ENCODE measurements at places on chromosomes 11 and 22.

DNA sequence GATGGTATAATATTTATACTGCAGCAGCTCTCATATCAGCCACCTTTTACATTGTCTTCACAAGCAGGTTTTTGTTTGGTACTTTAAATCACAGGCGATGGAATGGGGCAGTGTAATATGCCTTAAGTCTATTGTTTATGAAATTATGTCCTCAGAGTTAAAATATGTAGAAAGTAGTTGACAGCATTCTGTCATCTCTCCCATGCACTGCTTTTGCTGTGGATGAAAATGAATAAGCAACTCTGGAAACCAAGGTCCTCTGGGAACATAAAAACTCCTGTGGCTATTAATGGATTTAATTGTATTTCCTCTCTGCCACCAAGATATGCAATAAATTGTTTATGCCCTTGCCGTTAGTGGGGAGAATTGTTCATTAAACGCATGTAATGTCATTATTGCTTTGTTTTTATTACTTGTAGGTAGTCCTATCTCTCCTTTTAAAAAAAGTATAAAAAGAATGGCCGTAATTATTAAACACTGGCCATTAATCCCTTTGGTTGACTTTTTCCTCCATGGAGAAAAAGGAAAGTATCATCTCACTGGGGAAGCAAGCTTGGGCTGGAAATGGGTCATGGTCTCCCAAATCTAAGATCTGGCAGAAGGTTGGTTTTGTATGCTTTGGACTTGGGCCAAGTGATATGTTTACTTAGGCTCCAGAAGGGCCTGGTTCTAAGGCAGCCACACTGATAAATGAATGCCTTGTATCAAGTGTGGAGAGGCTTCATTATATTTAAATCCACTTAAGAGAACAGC lies 13.1 kb downstream of the PACS1 start:
- peak; percentile 31 for DNase-seq

GRCh38 chr11:85098996-85099395 lies 528.1 kb downstream of the DLG2 start:
- no peak for DNase-seq

- peak; percentile 78 for DNase-seq
These were observed 12.7 kb downstream of the TOM1 start for GRCh38 chr22:35312198-35313059.

DNA sequence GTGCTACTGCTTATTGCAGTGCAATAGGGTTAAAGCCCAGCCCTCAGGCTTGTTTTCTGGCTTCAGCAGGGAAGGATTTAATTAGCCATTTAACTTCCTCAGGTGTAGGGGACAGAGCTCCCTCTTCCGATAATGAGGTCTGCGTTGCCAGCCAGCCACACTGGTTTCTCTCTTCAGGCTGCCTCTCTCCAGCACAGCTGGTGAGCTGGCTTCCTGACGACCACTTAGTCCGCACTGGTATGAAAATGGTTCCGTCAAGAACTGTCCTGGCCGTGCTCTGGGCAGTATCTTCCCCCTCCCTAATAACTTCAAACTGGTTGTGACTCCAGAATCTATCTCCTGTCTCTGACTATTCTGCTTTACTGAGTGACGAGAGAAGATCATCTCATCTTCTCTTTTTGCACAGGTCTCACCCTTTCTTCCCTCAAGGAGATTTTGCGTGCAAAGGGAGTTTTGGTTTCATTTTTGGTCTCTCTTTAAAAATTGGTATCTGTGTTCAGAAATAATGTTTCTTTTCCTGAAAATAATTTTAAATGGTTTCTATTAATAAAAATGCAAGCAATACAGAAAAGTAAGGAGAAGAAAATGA lies 49.2 kb downstream of the CNTN5 start:
- peak; percentile 3 for DNase-seq

- DNase-seq, result peak; percentile 70
These were observed 350.1 kb downstream of the GUCY1A2 start for GRCh38 chr11:106668147-106668546.

- no peak for DNase-seq
These were observed 49.0 kb upstream of the PPP6R3 start for GRCh38 chr11:68411501-68411991.

GRCh38 chr11:112511911-112512310 lies 251.3 kb upstream of the PLET1 start:
- DNase-seq, result no peak

- no peak for DNase-seq
These were observed 28.7 kb downstream of the PDGFB start for GRCh38 chr22:39216143-39216490.

GRCh38 chr11:837189-837989 lies 4.6 kb downstream of the CD151 start:
- DNase-seq, result no peak

GRCh38 chr22:46352691-46353386 lies 17.3 kb downstream of the TRMU start:
- DNase-seq, result peak; percentile 12

DNA sequence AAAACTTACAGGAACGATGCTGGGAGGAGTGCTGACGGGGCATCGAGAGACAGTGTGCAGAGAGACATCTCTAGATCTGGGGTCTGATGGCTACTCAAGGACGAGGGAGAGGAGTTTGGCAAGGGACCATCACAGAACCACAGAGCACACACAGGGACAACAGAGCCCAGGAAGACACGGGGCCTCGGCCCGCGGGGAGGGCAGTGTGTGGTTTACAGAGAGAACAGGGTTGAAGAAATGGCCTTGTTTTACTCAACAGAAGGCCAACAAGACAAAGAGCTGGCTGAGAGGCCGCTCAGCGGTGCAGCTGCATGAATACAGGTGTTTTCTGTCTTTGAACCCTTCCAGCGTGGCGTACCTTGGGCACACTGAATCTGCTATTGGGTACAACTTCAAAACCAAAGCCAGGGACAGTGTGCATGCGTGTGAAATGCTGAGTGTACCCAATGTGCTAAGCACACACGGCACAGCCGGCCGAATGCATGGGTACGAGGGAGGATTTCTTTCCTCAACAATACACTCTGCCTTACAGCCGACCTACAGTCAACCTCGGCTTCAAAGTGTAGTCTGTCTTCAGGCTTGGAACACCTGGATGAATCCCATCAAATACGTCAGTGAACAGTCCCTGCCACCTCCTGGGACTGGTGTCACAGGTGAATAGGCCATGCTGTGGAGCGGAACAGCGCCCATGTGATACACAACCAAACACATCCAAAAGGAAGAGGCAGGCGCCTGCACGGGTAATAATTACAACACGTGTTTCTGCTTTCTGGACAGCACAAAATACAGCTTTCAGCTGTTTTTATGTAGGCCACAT lies 20.7 kb upstream of the BID start:
- no peak for DNase-seq

GRCh38 chr11:28615542-28615941 lies 507.4 kb downstream of the METTL15 start:
- DNase-seq, result no peak

- no peak for DNase-seq
These were observed 44.0 kb downstream of the KCNJ4 start for GRCh38 chr22:38411016-38411415.

GRCh38 chr11:120601536-120601935 lies 90.0 kb downstream of the GRIK4 start:
- DNase-seq, result peak; percentile 39

DNA sequence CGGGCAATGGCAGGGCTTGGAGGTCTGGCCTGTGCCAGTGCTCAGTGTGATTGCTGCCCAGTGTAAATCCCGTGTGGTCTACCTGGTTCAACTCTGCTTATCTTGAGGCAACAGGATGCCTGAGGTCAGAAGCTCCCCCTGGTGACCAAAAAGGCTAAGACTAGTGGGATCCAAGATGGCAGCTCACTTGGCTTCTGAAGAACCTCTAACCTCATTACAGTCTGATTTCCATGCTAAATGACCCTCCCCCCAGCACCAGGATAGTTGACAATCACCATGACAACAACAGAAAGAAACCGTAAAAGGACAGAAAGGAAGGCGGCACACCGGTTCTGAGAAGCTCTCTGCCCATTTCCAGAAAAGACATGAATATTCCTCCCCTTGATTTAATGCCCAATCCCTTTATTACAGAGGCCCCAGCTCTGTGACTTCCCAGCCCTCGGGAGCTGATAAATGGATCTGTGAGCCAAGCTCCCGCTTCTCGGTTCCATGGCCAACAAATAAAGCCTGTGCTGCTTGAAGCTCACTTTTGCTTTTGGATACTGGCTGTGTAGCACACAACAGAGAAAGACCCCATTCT lies 398.4 kb downstream of the CTTN start:
- DNase-seq, result no peak

- DNase-seq, result no peak
These were observed 16.6 kb downstream of the GP1BB start for GRCh38 chr22:19739911-19740449.

- no peak for DNase-seq
These were observed 61.5 kb downstream of the BTG4 start for GRCh38 chr11:111450480-111451320.

DNA sequence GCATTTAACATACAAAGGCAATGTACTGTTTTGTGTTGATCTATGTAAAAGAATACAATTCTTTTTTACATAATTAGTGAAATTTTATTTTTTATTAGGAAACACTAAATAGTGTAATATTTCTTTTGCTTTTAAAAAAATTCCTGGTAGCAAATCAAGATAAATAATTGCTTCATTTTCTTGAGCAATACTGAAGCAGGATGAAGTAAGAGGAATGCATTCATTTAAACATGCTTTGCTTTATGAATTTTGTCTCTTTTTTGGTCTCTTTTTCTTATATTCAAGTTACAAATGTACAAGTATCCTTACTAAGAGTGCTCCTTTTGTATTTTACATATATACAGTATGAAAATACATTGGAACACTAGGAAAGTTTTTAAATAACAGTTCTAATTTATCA lies 144.4 kb upstream of the TEAD1 start:
- no peak for DNase-seq

- DNase-seq, result peak; percentile 62
These were observed 76.9 kb upstream of the CTSC start for GRCh38 chr11:88414385-88414861.

DNA sequence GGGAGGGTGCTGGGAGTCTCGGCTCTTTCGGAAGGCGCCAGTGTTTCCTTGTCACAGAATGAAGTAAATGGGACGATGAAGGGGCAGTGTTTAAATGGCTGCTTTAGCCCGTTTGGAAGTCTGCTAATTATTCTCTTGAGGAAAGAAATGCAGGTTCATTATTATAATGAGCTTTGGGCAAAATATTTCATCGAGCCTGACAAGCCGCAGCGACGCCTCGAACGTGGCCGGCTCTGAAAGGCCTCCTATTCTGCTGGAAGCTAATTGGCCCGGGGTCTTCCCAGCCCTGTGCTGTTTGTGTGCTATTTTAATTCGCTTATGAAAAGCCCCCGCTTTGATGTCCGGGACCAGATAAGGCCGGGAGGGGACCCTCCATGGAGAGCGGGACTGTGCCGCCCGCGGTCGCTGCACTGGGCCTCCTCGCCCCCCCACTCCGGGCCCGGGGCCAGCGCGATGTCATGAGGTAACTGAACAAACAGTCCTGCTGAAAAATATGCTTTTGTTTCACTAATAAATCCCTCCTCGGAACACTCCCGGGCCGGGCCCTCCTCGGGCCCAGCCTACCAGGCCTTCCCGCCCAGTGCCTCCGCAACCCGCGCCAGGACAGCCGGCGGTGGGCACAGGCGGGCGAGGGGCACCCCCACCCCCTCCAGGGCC lies 78.4 kb downstream of the CDKN1C start:
- DNase-seq, result peak; percentile 5

GRCh38 chr11:116840224-116840745 lies 2.9 kb upstream of the APOA1 start:
- peak; percentile 16 for DNase-seq

- peak; percentile 87 for DNase-seq
These were observed 102.4 kb upstream of the CADM1 start for GRCh38 chr11:115606498-115607220.

- no peak for DNase-seq
These were observed 2.1 kb downstream of the FNBP4 start for GRCh38 chr11:47765086-47765485.

GRCh38 chr11:134783234-134783633 lies 371.2 kb upstream of the B3GAT1 start:
- no peak for DNase-seq

DNA sequence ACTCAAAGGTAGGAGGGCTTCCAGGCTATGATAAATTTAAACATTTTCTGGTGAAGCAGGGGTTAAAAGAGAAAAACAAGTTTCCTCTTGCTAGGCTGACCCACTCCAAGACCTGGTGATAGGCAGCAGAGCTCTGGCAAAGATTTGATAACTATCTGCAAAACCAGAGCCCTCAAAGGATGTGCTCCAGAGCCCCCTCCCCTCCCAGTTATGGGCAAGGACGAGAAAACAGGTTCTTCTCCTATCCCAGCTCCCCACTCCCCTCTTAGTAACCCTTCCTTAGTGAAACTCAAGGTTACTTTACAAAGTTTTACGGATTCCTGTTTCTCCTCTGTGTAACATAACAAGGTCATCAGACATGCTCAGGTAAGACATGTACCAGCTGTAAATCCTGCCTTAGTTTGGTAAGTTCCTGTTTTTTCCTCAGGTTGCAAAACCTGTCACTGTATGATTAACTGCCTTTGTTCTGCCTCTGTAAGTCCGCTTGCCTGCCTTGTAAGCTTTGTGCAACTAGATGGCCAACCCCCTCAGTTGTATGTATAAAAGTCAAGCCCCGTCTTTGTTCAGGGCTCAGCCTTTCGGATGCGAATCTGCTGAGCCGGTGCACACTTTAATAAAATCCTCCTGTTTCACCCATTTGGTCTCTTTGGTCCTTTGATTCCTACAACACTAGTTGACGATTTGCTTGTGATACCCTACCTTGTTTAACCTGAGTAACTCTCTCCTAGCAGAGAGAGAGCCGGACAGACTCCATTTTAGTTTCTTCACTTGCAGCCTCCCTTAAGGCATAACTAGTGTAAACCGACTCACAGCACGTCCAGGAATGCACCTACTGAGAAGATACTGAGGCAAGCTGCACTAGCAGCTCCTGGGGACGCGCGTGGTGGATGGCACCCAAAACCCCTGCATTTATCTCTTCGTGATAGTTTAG lies 13.9 kb downstream of the APOBEC3H start:
- DNase-seq, result no peak

DNA sequence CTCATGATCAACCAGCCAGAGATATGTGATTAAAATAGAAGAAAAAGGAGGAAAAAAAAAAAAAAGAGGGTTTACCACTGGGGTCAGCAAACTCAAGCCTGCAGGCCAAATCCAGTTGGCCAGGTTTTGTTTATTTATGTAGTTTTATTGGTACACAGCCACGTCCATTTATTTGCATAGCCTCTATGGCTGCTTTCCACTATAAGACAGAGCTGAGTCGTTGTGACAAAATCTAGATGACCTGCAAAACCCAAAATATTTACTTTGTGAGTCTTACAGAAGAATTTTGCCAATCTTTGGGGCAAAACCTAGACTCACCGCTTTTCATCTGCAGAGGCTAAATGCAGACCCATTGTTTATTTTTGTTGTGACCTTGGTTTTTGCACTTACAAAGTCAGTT lies 87.1 kb downstream of the TENM4 start:
- DNase-seq, result peak; percentile 44

Measured in fibroblast of skin of right biceps (primary cell).